Fibroblast of lung (primary cell): ENCODE measurements at places on chromosomes 16 and 17. TPM values are rescaled to one million over a fixed set of nuclear protein-coding genes. Genes with fewer than 3 reads are reported as not detected.

KRTAP4-6 gene
- polyA plus RNA-seq: not detected in 2 replicates

DOC2A gene
- 0.03 TPM in 1 of 2 replicates, not detected in the other for polyA plus RNA-seq

OR1F1 gene
- polyA plus RNA-seq: 0.07 and 0.23 TPM in 2 replicates

ABCC1 gene
- 54.1 and 82.1 TPM in 2 replicates for polyA plus RNA-seq

OSBPL7 gene
- polyA plus RNA-seq: 2.1 and 2.2 TPM in 2 replicates

GLTPD2 gene
- not detected in 2 replicates for polyA plus RNA-seq

ITGAX gene
- polyA plus RNA-seq: not detected in 2 replicates

OR2C1 gene
- polyA plus RNA-seq: 0.09 and 0.31 TPM in 2 replicates

EPX gene
- not detected in 2 replicates for polyA plus RNA-seq

SCIMP gene
- not detected in 2 replicates for polyA plus RNA-seq

C16orf78 gene
- polyA plus RNA-seq: not detected in 2 replicates

VMO1 gene
- 0.40 TPM in 1 of 2 replicates, not detected in the other for polyA plus RNA-seq

C17orf75 gene
- polyA plus RNA-seq: 15.2 and 16.4 TPM in 2 replicates

DNASE1 gene
- 2.9 and 4.5 TPM in 2 replicates for polyA plus RNA-seq

TBC1D3G gene
- not detected in 2 replicates for polyA plus RNA-seq

PPP1R27 gene
- not detected in 2 replicates for polyA plus RNA-seq
